ENCODE measurements at places on chromosomes 16 and 17.
A peak's percentile ranks its signal among the peaks of the same experiment; 100 is the strongest.

GRCh38 chr16:79097166-79097565 lies 503.4 kb downstream of the MAF start:
- DNase-seq, result no peak

- DNase-seq, result no peak
These were observed 499 bp upstream of the HLF start for GRCh38 chr17:55264278-55264644.

DNA sequence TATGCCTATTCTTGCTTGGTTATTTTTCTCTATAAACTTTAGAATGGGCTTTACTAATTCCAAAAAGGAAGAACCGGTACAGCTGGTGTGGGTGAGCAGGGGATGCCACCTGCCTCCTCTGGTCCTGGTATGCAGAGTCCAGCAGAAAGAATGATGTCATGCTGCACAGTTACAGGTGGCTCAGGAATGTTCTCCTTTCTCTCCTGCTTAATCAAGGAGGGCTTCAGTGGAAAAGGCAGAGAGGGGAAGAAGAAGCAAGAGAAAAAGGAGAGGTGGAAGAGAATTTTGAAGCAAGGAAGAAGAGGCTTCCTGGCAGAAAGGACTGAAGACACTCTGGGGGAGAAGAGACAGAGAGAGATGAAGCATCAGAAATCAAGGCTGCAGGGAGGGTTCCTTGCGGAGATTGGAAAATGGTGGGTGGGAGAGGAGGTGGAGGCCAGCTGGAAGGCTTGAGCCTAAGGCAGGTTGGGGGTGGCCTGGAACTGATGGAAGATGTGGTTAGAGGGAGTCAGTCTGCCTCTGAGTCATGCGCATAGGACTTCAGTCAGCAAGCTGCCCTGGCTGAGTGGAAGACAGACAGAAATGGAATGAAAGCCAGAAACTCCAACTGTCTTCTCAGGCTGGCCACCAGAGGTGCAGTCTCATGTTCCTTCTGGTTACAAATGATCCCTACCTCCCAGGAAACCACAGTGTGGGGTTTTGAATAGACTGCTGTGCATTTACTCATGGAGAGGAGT lies 64.6 kb upstream of the CRHR1 start:
- peak; percentile 65 for DNase-seq

DNA sequence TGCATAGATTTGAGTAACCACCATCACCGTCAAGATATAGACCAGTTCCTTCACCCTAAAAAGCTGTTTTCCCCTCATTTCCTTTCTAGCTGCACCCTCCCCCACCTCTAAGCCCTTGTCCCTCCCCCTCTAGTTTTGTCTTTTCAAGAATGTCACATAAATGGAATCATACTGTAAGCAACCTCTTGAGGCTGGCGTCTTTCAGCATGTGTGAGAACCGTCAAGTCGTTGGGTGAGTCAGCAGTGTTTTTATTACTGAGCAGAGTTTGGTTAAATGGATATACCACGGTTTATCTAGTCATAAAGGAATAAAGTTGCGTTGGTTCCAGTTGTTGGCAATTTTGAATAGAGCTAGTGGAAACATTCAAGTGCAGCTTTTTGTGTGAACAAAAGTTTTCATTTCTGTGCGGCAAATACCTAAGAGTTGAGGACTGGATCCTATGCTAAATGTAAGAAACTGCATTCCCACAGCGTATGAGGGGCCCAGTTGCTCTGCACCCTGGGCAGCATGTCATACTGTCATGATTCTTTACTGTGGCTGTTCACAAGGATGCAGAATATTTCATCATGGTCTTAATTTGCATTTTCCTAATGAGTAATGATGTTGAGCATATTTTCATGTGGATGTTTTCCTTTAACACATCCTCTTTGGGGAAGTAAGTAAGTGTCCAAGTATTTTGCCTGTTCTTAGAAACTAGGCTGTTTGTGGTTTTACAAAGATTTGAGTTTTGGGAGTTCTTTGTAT lies 264.3 kb downstream of the CPPED1 start:
- no peak for DNase-seq

DNA sequence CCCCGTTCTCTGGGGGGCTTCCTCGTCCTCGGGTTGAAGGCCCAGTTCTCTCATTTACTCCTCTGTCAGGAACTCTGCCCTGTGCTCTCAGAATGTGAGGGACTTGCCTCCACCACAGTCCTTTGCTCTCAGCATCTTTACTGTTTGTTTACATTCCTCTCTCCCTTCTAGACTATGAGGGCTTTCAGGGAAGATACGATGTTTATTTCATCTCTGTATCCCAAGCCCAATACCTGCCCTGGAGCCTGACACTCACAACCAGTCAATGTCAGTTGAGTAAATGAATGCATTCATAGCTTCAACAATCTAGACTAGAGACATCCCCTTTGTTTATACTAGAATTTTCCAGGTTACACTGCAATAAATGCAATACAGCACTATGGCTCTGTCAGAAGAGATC lies 409.6 kb upstream of the CDH11 start:
- no peak for DNase-seq

DNA sequence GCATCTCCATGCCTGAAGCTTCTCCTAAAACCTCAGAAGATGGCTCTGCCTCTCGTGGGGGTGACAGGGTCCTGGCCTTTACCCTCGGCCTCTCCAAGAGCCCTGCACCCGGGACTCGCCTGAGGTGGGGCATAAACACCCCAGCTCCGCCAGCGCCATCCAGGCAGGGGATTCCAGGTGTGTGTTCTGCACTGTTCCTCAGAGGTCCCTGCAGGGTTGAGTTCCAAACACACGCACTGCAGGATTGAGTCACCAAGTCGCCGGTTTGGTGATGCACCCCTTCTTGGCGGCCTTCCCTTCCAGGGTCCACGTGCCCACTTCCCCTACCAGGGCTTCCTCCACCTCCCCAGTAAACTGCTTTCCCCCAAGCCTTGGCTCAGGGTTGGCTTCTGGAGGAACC lies 40.0 kb upstream of the RBFOX3 start:
- no peak for DNase-seq

DNA sequence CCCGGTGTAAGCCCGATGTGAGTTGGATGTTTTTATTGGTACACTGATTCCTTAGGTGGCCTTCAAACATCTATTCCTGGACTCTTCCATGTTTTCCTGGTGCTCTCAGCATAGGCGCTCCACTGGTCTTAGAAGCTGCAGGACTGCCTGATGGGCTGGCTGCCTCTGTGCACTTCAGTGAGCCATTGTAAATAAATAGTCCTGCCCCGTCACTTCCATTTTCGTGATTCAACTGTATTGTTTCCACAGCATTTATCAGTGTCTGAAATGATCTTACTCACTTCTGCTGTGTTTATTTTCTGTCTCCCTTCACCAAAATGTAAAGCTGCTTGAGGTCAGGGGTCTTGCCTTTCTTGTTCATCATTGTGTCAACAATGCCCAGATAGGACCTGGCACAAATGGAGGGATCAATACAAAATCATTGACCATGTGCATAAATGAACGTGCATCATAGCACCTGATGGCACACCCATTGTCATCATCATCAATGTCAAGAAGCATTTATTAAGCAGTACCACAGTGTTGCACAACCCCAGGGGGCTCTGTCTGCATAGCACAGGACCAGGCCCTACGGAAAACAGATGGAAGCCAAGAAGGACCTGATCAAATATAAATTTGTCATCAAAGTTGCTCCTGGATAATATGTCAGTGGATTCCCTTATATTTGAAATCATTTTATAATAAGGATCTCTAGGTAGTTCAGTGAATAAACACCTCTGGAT lies 66.6 kb upstream of the CPHXL start:
- no peak for DNase-seq

GRCh38 chr16:84331998-84332780 lies 36.1 kb upstream of the ATP2C2 start:
- DNase-seq, result peak; percentile 75

- DNase-seq, result no peak
These were observed 708 bp downstream of the BAIAP2 start for GRCh38 chr17:81035521-81036196.

DNA sequence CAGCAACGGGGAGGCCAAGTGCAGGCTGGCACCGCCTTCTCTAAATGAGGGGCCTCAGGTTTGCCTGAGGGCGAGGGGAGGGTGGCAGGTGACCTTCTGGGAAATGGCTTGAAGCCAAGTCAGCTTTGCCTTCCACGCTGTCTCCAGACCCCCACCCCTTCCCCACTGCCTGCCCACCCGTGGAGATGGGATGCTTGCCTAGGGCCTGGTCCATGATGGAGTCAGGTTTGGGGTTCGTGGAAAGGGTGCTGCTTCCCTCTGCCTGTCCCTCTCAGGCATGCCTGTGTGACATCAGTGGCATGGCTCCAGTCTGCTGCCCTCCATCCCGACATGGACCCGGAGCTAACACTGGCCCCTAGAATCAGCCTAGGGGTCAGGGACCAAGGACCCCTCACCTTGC lies 18.5 kb downstream of the NGFR start:
- DNase-seq, result no peak

- no peak for DNase-seq
These were observed 7.4 kb upstream of the SPAG9 start for GRCh38 chr17:51128076-51128475.

DNA sequence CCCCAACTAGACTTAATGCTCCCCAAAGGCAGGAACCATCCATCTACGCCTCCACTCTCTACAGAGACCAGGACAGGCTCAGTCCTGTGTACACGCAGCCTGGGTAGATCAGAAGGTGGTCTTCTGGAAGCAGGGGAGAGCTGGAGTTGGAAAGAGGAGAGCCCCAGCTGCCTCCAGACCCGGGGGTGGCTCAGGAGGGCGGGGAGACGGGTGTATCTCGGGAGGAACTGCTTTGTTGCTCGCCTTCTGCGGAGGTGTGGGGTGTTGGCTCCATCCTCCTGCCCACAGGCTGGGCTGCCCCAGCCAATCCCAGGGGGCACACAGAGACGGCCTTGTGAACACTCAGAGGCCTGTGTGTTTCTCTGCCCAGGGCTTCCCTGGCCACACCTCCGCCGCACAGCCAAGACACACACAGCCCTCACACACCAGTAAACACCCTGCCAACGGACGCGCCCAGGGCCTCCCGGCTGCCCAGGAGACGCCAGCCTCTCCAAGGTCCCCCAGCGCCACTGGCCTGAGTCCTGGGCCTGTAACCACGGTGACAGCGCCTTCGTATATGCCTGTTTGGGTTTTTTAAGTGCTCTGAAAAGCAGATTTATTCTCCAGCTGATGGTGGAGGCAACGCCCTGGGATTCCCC lies 143.4 kb upstream of the CDC42EP4 start:
- no peak for DNase-seq

GRCh38 chr17:82034371-82035011 lies 3.0 kb downstream of the DCXR start:
- no peak for DNase-seq

DNA sequence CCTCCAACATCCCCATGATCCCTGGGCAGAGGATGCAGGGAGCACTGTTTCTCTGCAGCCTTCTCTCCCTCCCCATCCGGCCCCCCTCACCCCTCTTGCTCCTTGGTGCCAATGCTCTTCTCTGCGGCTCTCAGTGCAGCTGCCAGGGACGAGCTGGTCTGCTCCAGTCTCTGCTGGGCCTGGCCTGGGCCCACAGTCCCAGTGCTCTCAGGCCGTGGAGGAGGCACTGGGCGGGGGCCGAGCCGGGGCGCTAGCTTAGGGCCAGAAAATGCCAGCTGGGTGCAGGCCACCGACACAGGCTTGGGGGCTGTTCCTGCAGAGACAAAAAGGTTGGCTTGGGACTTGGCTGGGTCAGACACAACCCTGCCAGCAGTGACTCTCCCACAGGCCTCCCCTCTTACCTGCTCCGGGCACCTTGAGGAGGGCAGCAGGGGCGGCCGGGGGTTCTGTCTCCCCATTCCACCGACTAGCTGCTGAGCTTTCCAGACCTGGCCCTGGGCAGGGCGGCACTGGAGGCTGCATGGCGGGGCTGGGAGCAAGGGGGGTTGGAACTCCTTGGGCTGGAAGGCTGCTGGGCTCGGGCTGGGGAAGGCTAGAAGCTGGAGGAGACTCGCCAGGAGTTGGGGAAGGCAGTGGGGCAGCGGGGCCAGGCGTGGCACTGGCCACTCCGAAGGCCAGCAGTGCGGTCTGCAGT lies 13.8 kb downstream of the CASKIN2 start:
- no peak for DNase-seq

- DNase-seq, result no peak
These were observed 145.9 kb upstream of the PLCG2 start for GRCh38 chr16:81633147-81633619.

GRCh38 chr16:229731-230281 lies 557 bp upstream of the LUC7L start:
- no peak for DNase-seq

DNA sequence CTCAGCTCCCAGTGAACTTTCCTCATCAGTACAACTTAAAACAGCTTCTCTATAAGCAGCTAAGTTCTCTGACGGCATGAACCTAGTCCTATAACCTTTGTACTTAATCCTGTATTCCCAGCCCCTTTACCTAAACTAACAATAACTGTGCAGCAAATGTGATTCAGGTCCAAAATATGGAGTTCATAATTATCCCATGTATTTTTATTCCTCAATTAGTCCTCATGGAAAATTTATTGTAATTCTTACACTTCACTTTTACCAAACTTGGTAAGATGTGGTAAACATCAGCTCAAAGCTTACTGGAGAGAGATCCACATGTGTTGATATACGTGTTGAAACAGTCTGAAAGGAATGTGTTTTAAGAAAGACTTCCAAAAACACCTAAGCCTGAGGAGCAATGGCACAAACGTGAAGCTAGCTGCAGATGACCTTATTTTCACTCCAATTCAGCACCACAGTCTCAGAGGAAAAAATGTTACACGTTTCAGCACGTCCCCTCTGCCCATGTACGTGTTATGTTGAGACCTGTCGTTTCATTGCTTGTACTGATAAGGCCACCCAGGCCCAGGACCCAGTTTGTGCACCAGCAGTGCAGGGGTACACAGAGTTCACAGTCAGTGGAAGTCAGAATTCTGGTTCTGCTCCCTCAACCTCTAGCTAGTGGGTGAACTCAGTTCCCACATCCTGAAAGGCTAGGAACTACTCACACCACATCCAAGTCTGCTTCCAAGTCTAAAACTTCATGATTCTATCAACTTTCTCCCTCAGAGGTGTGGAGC lies 7.1 kb downstream of the USP31 start:
- peak; percentile 57 for DNase-seq

DNA sequence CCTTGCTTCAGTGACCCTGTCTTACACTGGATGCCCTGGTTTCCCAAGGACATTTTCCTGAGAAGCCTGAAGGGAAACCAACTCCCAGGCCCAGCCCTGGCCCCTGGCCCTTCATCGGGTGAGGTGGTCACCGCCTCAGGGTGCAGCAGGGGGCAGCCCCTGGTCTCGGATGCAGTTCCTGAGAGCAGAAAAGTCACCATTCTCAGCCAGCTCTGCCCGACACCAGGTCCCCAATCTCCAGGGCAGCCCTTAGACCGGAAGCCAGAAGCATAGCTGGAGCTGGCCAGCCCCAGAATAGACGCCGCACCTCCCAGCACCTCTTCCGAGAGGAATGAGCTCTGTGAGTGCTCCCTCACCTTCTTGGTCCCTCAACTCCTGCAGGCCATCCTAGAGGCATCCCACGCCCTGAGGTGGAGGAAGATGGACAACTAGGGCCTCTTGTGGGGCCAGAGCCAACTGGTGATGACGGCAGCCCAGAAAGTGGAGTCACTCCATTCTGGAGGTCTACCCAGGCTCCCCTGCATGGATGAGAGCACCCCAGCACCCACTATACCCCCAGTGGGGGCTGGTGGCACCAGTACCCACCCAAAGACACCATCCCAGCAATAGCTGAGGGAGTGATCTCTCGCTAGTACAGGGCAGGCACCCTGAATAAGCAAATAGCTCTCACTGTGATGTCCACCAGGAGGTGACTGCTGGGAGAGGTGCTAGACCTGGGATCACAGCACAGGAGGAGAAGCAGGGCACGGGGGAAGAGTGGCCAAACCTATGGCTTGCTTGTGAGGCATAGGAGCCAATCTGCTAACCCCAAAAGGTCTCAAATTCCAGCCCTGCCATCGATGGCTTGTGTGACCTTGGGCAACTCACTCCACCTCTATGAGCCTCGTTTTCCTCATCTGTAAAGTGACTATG lies 56.2 kb downstream of the TK2 start:
- no peak for DNase-seq

- DNase-seq, result no peak
These were observed 1200.0 kb downstream of the CDH11 start for GRCh38 chr16:63921737-63922295.
